ENCODE measurements at places on chromosomes 2 and 18.

DNA sequence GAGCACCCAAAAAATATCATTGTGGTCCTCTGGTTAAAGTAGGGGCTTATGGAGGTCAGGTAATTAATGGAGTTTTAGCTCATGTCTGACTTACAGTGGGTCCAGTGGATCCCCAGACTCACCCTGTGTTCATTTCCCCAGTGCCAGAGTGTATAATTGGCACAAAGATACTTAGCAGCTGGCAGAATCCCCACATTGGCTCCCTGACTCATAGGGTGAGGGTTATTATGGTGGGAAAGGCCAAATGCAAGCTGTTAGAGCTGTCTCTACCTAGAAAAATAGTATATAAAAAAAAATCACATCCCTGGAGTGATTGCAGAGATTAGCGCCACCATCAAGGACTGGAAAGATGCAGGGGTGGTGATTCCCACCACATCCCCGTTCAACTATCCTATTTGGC, 1067.6 kb upstream of the ACVR2A start:
- no peak for DNase-seq

- DNase-seq: no peak
Measured at GRCh38 chr18:42052122-42052708, 97.2 kb downstream of the PIK3C3 start.

DNA sequence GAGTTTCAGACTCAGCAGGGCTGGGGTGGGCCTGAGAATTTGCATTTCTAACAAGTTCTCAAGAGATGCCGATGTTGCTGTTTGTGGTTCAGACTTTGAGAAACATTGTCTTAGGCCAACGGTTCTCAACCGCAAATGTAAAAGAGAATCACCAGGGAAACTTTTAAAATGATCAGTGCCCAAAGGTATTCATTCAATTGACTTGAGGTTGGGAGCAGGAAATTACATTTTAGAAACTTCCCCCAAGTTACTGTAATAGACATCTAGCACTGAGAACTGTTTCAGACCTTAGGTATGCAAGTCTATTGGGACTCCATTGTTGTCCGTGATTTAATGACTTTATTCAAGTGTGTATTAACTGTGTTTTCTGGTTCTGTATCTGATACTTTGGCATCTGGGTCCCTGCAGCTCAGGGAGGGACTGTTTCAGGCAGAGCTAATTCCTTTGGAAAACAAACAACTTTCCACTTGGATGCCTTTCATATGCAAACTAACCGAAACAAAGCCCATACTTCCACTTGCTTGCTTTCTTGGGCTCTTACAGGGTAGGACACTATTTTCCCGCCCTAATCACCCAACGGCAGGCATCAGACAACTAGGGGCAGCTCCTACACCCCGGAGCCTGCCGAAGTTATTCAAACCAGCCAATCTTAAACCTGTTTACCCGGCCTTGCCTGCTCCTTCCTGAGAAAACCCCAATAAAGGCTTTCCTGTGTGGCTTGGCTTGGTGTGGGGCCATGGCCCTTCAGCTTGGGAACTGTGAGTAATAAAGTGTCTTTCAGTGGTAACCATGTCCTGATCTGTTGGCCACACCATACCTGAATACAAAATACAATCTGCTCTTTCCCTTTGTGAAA, 97.6 kb downstream of the POLE4 start:
- DNase-seq: no peak

DNA sequence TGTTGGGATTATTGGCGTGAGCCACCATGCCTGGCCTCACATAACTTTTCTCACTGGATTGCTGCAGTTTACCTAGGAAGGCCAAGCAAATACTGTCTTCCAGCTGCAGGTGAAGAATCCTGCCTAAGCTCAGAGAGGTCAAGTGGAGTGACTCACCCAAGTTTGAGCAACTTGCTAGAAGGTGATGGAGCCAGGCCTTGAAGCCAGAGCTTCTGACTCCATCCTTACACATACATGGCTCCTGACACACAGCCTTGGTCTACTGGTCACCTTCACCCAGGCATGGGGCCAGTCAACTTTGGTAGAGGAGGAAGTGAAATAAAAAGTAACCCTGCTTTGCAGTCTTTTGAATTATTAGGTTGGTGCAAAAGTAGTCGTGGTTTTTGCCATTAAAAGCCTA, 93.5 kb downstream of the VWA3B start:
- no peak for DNase-seq

GRCh38 chr2:11129598-11130449, 25.4 kb upstream of the SLC66A3 start:
- DNase-seq: peak; percentile 73

DNA sequence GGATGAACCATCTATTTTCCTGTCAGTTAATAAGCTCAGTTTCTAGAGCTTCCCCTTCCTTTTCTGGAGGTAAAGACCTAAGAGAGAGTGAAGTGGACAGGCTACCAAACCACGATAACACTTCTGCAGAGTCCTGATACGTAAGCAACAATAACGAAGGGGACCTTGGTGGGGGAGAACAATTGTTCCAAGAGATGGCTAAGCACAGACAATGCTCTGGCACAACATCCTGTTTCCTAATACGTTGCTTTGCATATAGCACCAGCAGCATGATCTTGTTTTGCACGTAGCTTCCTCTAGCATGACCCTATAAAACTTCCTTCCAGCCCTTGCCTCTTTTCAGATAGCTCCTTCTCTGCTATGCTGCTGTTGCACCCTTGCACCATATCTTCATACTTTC, 247.3 kb downstream of the RAD51AP2 start:
- DNase-seq: no peak

DNA sequence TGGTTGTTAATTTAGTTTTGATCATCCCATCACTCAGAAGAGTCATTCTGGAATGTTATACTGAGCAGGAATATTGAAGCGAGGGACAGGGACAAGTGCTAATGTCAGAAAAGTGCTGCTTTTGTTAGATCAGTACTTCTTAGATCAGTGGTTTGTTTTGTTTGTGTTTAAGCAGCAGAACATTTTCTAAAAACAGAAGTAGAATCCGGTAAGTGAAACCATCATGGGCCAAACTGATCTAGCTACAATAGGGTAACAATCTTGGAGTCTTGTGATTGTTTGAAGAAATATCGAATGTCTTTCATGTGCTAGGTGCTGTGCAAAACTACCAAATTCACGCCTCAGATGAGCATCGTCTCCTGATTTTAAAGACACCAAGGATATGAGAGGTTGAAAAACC, 45.1 kb upstream of the SEC11C start:
- no peak for DNase-seq

- DNase-seq: no peak
Measured at GRCh38 chr2:130756053-130756873, 923 bp downstream of the AMER3 start.

DNA sequence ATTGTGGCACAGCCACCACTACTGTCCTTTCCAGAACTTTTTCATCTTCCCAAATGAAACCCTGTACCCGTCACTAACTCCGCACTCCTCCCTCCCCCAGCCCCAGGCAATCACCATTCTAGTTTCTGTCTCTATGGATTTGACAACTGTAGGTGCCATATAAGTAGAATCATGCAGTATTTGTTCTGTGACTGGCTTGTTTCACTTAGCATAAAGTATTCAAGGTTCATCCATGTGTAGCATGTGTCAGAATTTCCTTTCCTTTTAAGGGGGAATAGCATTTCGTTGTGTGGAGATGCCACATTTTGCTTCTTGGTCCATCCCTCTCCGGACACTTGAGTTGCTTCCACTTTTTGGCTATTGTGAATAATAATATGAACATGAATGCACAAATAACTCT, 842 bp upstream of the CKAP2L start:
- no peak for DNase-seq

GRCh38 chr2:26772064-26773001, 8.2 kb downstream of the SLC35F6 start:
- no peak for DNase-seq

GRCh38 chr18:50879302-50880118, 592 bp downstream of the ME2 start:
- no peak for DNase-seq

GRCh38 chr2:78754930-78755329, 270.6 kb upstream of the REG3G start:
- DNase-seq: no peak

GRCh38 chr2:127199223-127199622, 20.9 kb downstream of the CYP27C1 start:
- DNase-seq: no peak

DNA sequence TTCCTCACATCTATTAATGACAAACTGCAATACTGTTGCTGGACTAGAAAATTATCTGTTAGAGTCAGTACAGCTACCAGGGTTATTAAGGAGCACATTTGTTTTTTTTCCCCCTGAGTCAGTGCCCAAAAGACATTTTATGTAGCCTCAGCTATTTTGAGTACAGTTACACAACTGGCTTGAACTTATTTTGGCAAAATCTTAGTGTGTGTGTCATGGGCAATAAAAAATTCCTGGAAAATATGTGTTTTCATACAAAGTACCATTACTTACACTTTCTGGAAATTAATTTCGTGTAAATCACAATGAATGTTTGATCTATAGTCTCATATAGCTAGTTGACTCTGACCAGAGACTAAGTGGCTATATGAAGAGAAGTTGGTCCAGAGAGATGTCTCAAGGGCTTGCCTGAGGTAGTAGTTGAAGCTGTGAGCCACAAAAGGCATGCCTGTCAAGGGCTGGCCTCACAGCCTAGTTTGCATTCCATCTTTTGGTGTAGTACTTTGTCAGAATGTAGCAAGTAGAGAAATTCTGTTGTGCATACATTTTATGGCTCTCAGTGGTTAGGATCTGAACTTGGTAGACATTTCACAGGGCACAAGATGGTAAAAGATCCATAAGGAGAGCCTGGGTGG, 283.4 kb downstream of the MTX2 start:
- no peak for DNase-seq

- DNase-seq: no peak
Measured at GRCh38 chr18:55224086-55224625, 264.9 kb upstream of the CCDC68 start.

DNA sequence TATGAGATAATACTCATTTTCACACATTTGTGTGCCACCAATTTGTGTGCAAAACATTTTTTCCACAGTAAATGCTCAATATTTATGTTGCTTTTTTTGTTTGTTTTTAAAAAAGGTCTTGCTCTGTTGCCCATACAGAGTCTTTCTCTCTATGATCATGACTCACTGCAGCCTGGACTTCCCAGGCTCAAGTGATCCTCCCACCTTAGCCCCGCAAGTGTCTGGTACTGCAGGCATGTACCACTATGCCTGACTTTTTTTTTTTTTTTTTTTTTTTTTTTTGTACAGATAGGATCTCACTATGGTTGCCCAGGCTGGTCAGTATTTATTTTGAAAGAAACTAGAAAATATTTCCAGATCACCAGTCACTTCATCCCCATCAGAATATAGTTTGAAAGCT, 297.8 kb upstream of the GYPC start:
- no peak for DNase-seq

- no peak for DNase-seq
Measured at GRCh38 chr18:5726011-5726410, 169.3 kb downstream of the TMEM200C start.

DNA sequence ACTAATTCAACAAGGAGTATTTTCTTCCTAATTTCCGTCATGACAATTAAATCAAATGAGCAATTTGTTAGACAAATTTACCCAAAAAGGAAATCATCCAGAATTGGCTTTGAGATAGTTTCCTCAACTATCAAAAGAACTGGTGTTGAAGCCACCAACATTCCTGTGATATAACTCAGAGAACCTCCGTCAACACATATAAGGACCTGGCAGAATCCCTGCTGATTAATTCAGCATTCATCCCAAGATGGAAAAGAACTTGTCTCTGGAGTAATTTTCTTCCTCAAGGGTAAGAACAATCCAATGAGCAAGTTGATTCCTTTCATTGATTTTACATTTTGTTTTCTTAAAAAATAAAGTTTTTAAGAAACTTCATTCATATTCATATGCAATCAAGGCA, 62.0 kb downstream of the MBD2 start:
- no peak for DNase-seq

GRCh38 chr2:26605195-26605998, 35.8 kb downstream of the CIB4 start:
- no peak for DNase-seq

DNA sequence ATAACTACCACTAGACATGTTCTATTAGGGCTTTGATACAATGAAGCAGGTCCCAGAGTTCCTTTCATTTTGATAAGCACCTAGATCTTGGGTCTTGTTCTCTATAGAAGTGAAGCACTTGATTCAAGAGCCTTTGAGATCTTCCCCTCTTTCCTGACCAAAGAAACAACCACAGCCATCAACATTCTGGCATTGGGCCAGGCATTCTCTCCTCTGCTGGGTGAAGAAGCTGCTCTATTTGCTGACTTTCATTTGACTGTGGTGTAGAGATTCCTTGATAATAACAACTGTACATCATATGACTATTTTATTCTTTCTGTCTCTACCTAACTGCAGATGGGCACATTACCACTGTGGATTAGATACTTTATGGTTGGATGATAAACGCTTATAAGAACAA, 96.6 kb upstream of the LYPD1 start:
- DNase-seq: no peak

DNA sequence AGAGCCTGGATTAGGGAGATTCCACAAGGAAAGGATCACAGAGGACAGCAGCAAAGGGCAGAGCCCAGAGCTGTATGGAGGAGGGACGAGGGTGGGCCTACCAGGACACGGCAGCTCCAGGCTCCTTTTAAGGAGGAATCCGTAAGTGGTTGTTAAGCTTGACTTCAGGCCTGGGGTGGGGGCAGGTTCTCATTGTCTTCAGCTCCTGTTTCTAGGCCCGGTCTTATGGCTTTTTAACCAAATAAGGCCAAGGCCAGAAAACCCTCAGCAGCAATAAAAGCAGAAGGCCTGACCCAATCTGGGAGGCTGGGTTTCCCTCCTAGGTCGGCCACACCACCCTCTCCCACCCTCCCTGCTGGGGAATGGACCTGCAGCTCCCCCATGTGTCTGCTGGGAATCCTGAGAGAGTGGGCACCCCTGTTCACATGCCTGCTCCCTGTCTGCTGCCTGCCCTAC, 111.2 kb downstream of the PLB1 start:
- no peak for DNase-seq

- no peak for DNase-seq
Measured at GRCh38 chr2:239401881-239402233, 1.0 kb upstream of the HDAC4 start.

DNA sequence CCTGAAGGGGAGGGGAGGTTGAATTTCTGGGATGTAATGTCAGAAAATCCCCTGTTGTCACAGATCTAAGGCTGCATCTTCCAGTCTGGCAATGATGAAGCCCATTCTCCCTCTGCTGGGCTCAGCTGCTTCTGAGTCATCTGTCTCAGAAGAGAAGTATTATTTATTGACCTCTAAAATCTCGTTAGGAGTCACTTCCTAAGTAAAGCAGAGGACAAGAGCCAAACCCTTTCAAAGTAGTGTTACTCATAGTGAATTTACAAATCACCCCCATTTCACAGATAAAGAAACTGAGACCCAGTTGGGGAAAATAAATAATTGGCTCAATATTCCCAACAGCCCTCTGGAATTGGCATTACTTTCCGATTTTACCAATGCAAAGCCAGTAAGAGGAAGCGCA, 167.3 kb upstream of the SKOR2 start:
- DNase-seq: no peak

GRCh38 chr2:234454433-234454832, 42.4 kb downstream of the ARL4C start:
- no peak for DNase-seq

DNA sequence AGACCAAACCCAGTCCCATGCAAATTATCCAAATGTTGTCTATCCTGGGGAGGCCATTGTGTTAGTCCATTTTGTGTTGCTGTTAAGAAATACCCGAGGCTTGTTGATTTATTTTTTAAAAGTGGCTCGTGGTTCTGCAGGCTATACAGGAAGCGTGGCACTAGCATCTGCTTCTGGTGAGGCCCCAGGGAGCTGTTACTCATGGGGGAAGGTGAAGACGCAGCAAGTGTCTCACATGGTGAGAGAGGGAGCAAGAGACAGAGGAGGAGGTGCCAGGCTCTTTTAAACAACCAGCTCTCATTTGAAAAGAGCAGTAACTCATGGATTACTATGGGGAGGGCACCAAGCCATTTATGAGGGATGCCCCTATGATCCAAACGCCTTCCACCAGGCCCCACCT, 80.3 kb upstream of the ARL4C start:
- DNase-seq: no peak

Data from stimulated activated CD4-positive, alpha-beta T cell treated with anti-CD3 and anti-CD28 coated beads, Interleukin-15, amount 100 ng/mL, for 1 hour (primary cell).